ENCODE measurements at places on chromosomes 16 and 17.

GRCh38 chr17:43655693-43656255, 5.9 kb downstream of the MEOX1 start:
- no peak overlapping the region for H3K27ac ChIP-seq
- no peak for DNase-seq
- peaks cover 12% of the 10 kb centered on the region for H3K4me1 ChIP-seq
- no peaks in the 10 kb centered on the region for H3K36me3 ChIP-seq
- no peak overlapping the region for H3K4me3 ChIP-seq
- H3K27me3 ChIP-seq: peaks cover 6% of the 10 kb centered on the region

DNA sequence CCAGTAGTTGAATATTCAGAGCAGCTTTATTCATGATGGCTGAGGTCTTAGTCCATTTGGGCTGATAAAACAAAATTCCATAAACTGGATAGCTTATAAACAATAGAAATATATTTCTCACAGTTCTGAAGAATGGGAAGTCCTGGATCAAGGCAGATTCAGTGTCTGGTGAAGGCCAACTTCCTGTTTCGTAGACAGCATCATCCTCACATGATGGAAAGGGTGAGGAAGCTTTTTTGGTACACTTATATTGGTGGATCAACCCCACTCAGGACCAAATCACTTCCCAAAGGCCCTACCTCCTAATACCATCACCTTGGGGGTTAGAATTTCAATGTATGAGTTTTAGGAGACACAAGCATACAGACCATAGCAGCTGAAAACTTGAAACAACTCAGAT, 224.2 kb downstream of the CYB561 start:
- no peak overlapping the region for H3K27ac ChIP-seq
- DNase-seq: no peak
- no peak overlapping the region for H3K4me3 ChIP-seq
- no peaks in the 10 kb centered on the region for H3K27me3 ChIP-seq
- H3K36me3 ChIP-seq: peaks cover 5% of the 10 kb centered on the region
- peaks cover 3% of the 10 kb centered on the region for H3K4me1 ChIP-seq

DNA sequence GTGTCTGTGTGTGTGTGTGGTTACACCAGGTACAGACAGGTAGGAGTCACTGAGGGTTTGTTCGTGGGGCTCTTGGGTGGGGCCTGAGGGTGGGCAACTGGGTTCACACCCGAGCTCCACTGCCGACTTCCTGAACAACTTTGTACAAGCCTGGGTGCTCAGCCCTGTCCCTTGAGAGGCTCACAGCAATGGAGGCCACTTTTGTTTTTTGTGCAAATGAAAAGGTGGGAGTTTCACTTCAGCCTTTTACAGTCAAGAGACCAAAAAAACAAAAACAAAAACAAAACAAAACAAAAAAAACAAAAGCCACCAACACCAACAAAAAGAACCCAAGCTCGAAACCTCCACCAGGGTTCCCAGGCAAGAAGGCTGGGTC, 2.4 kb downstream of the RHBDF2 start:
- DNase-seq: no peak
- no peaks in the 10 kb centered on the region for H3K27me3 ChIP-seq
- peak overlapping the region; percentile 64 for H3K27ac ChIP-seq
- peaks cover 27% of the 10 kb centered on the region for H3K4me1 ChIP-seq

DNA sequence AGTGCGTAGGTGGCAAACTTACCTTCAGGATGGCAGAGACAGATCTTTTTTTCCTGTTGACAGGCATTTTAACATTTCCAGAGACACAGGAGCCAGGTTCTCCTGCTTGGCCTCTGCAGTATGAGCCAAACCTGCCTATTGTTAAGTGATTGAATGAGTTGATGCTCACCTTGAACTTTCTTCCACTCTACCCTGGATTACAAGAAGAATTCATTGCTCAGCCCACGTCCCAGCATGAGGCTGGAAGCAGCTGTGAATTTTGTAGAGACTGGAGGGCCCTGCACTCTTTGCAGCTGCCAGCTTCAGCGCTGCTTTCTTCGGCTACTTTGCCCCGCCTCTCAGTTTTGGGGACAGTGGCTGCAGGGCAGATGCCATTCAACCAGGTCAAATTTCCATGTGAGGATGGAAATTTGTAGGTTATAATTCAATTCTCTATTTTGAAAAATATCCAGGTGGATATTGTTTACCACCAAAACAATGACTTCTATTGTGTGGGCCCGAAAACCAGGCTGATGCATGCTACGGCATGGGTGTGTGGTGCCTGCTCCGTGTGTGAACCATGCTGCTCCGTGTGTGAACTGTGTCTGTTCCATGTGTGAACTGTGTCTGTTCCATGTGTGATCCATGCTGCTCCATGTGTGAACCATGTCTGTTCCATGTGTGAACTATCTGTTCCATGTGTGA, 75.2 kb upstream of the METTL9 start:
- H3K27me3 ChIP-seq: peaks cover 7% of the 10 kb centered on the region
- H3K4me3 ChIP-seq: no peak overlapping the region
- H3K27ac ChIP-seq: no peak overlapping the region

DNA sequence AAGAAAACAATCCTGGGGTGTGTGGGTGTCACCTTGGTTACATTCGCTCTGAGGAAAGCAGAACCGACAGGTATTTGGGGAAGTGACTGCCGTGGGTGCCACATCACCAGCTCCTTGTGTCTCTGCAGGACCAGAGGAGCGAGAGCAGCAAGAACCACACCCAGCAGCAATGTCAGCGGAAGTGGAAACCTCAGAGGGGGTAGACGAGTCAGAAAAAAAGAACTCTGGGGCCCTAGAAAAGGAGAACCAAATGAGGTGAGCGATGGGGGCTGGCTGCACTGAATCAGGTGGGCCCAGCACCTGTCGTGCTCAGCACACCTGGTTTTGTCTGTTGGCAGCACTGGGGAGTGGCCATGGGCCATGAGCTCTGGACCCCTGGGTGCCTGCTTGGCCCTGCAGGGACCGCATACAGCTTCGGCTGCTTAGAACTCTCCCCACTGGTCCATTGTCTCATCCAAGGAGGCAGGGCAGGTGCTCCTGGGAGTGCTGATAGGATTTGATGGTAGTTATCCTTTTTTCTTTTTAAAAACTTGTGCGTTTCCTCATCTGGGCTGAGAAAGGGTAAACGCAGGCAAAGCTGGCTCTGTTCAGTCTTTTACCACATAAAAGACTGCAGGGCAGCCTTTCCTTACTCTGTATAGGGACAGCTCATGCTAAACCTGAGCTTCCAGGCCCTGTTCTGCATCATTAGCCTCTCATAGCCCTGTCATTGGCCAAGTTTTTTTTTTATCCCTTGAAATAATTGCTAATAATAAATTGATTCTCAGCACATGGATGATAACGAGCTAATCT, 29.4 kb downstream of the HMOX2 start:
- H3K36me3 ChIP-seq: peaks cover 9% of the 10 kb centered on the region
- peaks cover 55% of the 10 kb centered on the region for H3K4me1 ChIP-seq
- peak overlapping the region; percentile 90 for H3K27ac ChIP-seq
- peak overlapping the region; percentile 50 for H3K4me3 ChIP-seq
- H3K27me3 ChIP-seq: no peaks in the 10 kb centered on the region

GRCh38 chr17:2449486-2449885, 48.6 kb upstream of the MNT start:
- H3K4me3 ChIP-seq: no peak overlapping the region
- no peak for DNase-seq
- H3K4me1 ChIP-seq: peaks cover 20% of the 10 kb centered on the region
- peaks cover 15% of the 10 kb centered on the region for H3K36me3 ChIP-seq
- H3K27ac ChIP-seq: no peak overlapping the region

GRCh38 chr17:36812762-36813161, 124.5 kb upstream of the LHX1 start:
- no peak overlapping the region for H3K4me3 ChIP-seq
- H3K27me3 ChIP-seq: peaks cover 87% of the 10 kb centered on the region
- H3K27ac ChIP-seq: no peak overlapping the region
- H3K4me1 ChIP-seq: no peaks in the 10 kb centered on the region
- no peaks in the 10 kb centered on the region for H3K36me3 ChIP-seq
- DNase-seq: no peak

DNA sequence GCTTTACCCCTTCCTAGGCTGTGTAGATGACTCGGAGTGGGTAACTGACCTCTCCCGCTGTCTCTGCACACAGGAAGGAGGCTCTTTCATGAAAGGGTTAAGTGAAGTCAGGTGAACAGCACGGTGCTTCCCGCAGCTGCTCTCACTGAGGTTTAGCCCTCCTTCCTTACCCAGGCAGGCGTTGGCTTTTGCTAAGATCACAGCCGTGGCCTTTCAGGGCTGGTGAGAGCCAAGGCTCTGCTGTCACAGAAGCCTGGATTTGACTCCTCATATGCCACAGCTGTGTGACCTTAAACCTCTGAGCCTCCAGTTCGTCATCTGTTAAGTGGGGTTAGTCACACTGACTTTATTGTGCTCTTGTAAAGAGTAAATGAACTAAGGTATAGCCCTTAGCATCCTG, 90.9 kb upstream of the PLCG2 start:
- H3K36me3 ChIP-seq: peaks cover 8% of the 10 kb centered on the region
- peak; percentile 14 for DNase-seq
- no peak overlapping the region for H3K27ac ChIP-seq
- H3K4me1 ChIP-seq: peaks cover 8% of the 10 kb centered on the region
- no peaks in the 10 kb centered on the region for H3K27me3 ChIP-seq

DNA sequence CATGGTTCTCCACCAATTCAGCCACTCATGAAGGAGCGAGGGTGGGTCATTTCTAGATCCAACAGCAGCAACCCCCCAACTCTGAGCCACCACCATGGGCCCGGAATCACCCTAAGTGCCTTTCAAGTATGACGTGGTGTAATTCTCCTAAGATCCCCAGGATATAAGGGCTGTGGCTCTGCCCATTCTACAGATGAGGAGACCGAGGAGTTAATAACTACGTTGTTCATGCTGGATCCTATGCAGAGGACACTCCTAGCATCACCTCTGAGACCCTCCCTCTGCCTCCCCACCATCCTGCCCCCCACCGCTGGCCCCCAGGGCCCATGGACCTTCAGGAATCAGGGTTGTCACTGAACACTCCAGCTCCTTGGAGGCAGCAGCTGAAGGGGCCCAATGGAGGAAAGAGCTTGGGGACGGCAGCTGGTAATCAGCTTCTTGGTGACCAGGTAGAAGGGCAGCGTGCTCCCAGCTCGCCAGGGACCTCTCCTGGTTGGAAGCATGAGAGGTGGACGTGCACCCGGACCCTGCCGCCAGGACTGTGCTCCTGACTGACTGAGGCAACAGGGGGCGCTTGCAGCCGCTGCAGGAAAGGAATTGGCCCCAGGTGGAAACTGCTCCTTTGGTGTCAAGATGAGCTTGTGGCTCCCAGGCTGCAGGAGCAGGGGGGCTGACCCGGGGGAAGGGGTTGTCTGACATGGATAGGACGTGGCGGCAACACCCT, 28.2 kb upstream of the CACNG1 start:
- no peak overlapping the region for H3K27ac ChIP-seq
- H3K4me1 ChIP-seq: no peaks in the 10 kb centered on the region
- no peak overlapping the region for H3K4me3 ChIP-seq
- no peak for DNase-seq
- peaks cover 11% of the 10 kb centered on the region for H3K27me3 ChIP-seq

DNA sequence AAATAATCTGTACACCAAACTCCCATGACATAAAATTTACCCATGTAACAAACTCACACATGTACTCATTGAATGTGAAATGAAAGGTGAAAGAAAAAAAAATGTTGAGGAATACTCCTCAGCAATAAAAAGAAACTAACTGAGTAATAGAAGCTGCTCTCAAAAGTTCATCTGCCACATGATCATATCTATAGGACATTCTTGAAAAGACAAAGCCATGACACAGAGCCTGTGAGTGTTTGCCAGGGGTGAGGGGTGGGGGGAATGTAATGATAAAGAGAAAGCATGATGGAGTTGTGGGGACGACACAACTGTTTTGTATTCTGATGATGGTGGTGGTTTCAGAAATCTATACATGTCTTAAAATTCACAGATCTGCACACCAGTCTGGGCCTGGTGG, 52.2 kb upstream of the TMC5 start:
- H3K27ac ChIP-seq: no peak overlapping the region
- H3K27me3 ChIP-seq: peaks cover 4% of the 10 kb centered on the region
- no peaks in the 10 kb centered on the region for H3K36me3 ChIP-seq
- DNase-seq: no peak

GRCh38 chr17:41308251-41308917, 725 bp downstream of the KRTAP16-1 start:
- H3K27me3 ChIP-seq: no peaks in the 10 kb centered on the region
- peak overlapping the region; percentile 49 for H3K4me3 ChIP-seq
- peak overlapping the region; percentile 79 for H3K27ac ChIP-seq
- peak; percentile 34 for DNase-seq
- H3K4me1 ChIP-seq: peaks cover 40% of the 10 kb centered on the region

DNA sequence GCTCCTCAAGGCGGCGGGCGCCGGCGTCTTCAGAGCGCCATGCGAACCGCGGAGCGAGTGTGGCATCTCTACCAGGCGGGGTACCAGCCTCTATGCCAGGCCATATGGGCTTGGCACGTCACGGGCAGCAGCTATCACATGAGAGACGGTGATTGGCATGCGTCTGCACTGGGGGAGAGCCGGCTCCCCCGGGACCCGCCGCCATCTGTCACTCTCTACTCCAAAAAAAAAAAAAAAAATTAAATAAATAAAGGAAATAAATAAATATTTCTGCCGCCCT, at the start of gene NEUROD2:
Gene NEUROD2, minus strand, starts transcription at position 70 of the 280 bp plus-strand sequence. CDS start 1,321 bp downstream, outside the sequence.
- H3K36me3 ChIP-seq: no peaks in the 10 kb centered on the region
- no peak within 1 kb of the TSS for H3K27ac ChIP-seq
- H3K27me3 ChIP-seq: peaks cover 67% of the 10 kb centered on the region
- DNase-seq: no peak
- H3K4me1 ChIP-seq: peaks cover 14% of the 10 kb centered on the region
- peak within 1 kb of the TSS; percentile 22 for H3K4me3 ChIP-seq

DNA sequence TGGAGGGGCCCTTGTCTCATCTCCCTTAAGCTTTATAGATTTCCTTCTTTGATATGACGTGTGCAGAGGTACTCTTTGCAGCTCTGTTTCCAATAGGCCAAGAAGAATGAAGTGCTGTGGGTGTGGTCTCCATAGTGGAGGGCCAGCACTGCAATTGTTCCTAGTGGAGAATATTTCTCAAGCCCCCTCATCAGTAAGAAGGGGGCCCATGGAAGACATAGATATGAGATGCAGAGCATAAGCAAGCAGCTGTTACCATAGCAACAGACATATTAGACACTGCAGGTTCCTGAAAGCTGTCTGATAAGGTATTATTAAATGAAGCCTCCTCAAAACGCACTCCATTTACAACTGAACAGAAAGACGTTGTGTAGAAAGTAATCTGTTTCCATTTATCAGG, 240.7 kb downstream of the ZFHX3 start:
- no peak overlapping the region for H3K27ac ChIP-seq
- H3K4me1 ChIP-seq: no peaks in the 10 kb centered on the region
- peaks cover under 1% of the 10 kb centered on the region for H3K27me3 ChIP-seq

DNA sequence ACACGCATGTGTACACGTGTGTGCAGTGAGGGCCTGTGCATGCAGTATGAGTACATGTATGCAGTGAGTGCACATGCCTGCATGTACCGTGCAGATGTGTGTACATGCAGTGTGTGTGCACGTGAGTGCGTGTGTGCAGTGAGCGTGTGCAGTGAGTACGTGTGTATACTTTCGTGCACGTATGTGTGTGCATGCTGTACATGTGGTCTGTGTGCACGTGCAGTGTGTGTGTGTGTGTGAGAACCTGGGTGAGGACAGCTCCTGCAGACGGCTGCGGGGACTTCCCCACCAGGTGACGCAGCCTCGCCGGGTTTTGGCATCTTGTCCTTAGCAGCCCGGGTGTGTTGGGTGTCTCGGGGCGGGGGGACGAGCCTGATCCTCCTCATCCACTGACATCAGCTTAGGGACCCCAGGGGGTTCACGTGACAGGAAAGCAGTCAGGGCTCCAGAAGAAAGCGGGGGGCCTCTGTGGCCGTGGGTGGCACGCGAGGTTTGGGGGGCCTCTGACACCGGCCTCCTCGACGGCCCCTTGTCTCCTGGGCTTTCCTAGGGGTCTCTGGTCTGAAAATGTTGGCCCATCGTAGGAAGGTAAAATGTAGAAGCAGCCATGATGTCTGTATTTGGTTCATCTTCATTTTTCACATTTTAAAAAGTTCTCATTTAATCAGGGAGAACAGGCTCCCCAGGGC, 119.6 kb upstream of the ZNF750 start:
- no peak overlapping the region for H3K27ac ChIP-seq
- no peaks in the 10 kb centered on the region for H3K27me3 ChIP-seq
- DNase-seq: no peak
- peaks cover 3% of the 10 kb centered on the region for H3K4me1 ChIP-seq
